ENCODE measurements at places on chromosomes 2 and 18.

DNA sequence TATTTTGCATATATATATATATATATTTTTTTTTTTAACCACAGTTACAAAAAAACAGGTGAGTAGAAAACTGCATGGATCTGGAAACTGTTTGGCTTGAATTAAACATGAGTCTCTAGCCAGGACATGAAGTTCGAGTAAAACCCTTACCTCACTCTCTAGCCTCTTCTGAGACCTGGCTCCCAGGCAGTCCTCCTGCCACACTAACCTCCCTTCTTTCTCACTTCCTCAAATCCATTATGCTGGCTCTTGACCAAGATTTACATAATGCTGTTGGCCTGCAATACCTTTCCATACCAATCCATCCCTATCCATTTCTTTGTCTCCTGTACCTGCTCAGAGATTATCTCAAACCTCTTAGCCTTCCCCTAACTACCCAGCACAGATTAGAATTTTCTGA, 34.0 kb downstream of the PIGN start:
- DNase-seq = no peak

- peak; percentile 45 for DNase-seq
Measured at GRCh38 chr2:63046552-63046951, 4.1 kb upstream of the OTX1 start.

DNA sequence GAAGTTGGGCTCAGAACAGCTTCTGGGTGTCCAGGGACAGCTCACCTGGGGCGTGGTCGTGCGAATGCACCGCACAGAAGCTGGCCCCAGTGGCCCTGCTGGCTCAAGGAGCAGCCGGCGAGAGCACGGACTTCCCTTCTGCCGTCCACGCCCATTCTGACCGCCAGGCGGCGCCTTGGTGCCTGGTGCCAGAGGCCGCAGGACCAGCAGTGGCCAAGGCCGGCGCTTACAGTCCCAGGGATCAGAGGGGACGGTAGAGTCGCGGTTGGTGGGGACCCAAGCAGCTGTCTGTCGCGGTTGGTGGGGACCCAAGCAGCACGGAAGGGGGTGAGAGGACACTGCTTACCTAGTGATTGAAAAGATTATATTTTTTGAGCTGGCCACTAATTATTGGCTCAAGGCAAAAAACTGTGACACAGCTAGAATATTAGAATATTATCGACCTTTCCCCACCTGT, 25.7 kb downstream of the NPPC start:
- peak; percentile 58 for DNase-seq

GRCh38 chr2:15298770-15299169, 262.4 kb downstream of the NBAS start:
- DNase-seq = peak; percentile 66

DNA sequence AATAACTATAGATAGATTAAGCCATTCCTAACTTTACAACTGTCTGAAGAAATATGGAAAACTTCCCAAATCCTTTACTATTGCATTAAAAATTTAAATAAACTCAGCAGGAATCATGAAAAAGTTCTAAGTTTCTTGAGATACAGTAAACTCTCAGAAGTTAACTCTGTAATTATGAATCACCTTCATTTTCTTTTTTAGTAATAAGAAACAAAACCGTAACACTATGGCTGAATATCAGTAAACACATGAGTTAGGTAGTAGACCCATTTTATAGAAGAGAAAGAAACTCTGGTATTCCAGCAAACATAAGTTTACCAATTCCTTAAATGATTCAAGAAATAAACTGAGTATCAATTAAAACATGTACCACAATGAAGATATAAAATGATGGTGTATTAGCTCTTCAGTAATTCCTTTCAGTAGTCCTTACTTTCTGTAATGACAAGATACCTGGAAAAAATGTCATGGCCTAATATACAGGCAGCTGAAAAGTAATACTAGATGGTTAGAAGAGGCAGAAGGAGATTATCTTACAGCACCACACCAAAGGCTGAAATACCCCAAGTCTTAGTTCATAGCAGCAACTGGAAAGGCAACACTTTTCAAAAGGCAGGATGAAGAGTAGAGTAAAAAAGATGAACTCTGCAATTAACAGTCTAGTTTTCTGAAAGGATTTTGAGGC, 11.5 kb downstream of the TRIP12 start:
- DNase-seq = no peak

DNA sequence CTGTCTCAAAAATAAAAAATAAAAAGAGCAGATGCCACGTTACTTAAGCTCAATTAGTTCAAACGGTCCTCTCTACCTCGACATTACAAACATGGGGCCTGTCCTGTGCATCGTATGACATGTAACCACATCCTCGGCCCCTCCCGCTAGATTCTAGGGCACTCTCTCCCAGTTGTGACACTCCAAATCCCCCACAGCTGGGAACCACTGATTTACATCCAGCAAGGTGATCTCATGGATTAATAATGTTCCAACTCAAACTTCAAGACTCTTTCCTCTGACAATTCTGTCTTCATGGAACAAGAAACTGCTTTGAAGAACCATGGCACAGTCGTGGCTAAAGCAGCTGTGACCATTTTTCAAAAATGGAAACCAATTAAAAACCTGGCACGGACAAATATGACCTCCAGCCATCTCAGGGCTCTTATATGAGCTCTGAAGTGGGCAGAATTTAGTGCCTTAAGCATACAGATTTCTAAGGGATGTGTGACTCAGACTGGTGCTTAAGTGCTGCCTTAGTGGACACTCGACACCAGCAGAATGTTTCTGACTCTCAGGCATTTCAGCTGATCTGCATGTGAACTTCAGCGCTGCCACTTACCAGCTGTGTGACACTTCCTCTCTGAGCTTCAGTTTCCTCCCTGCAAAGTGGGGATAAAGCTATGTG, 31.7 kb upstream of the ASAP2 start:
- peak; percentile 73 for DNase-seq

- no peak for DNase-seq
Measured at GRCh38 chr2:163859951-163860350, 124.1 kb upstream of the FIGN start.

DNA sequence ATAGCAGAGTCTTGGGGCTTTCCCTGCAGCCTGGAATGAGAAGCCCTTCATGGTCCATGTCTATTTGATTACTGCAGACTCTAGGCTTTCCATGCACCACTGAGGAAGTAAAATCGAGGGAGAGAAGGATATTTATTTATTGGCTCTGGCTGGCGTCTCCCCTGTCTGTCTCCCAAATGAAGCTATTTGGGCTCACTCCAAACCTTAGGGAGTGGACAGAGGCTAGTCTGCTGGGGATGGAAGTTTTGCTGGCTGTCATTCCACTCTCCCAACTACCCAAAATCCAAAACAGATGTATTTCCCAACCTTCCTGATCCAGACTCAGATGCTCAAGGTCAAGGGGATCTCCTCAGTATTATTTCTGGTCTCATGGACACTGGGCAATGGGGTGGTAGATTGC, 33.7 kb downstream of the TMEM17 start:
- no peak for DNase-seq

GRCh38 chr2:227472265-227473121, 537 bp downstream of the AGFG1 start:
- peak; percentile 44 for DNase-seq

DNA sequence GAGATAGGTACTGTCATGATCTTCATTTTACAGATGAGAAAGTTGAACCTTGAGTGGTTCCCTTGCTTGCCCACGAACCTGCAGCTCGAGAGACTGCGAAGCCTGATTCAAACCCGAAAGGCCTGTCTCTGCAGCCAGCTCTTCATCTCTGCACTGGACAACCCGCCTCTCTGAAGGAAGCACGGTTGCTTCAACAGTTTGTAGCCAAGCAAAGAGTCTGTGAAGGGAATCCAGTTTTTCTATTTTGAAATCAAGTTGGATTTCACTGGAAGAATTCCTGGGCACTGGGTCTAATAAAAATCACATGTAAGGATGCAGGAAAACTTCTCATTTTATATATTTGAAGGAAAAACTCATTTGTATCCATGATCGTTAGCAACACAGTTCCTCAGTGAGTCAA, 21.3 kb upstream of the ICOS start:
- no peak for DNase-seq

GRCh38 chr18:73933685-73934084, 213.9 kb downstream of the FBXO15 start:
- DNase-seq = no peak

DNA sequence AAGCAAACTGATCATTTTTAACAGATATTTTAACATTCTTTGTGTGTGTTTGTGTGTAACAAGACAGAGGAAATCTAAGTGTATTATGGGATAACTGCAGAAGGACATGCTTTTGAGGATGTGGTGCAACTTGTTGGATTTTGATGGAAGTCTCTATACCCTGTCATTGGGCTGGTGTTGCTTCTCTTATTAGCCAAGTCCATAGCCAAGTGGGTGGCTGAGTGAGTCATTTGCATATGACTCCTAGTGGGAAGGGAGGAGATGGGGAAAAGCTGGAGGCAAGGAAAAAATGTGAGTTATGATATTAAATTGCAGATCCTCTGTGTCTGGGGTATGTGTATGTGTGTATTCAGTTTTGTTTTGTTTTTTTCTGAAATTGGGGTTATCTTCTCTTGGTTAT, 879.9 kb downstream of the DCC start:
- peak; percentile 11 for DNase-seq

- no peak for DNase-seq
Measured at GRCh38 chr2:11508279-11508678, 25.6 kb upstream of the GREB1 start.

- DNase-seq = no peak
Measured at GRCh38 chr2:136212426-136213378, 94.8 kb upstream of the CXCR4 start.

DNA sequence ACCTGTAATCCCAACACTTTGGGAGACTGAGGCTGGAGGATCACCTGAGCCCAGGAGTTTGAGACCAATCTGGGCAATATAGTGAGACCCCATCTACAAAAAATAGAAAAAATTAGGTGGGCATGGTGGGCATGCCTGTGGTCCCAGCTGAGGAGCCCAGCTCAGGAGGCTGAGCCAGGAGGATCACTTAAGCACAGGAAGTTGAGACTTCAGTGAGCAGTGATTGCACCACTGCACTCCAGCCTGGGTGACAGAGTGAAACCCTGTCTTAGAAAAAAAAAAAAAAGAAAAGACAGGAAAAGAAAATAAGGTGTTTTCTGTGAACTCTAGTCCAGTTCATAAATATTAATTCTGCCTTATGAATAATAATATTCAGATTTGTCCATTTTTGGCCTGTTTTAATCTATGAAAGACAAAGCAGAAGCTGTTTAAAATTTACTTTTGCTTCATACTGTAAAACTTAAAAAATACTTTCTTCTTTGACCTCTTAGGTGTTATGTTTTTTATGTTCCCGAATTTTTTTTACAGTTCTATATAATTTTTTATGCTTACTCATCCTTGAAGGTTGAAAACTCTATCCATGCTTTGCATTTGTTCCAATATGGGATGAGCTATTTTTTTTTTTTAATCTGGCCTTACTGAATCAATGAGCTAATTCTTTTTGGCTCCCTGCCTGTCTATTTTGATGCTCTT, 8.4 kb upstream of the ANXA4 start:
- no peak for DNase-seq

GRCh38 chr2:109345653-109346480, 216.9 kb downstream of the SH3RF3 start:
- no peak for DNase-seq

DNA sequence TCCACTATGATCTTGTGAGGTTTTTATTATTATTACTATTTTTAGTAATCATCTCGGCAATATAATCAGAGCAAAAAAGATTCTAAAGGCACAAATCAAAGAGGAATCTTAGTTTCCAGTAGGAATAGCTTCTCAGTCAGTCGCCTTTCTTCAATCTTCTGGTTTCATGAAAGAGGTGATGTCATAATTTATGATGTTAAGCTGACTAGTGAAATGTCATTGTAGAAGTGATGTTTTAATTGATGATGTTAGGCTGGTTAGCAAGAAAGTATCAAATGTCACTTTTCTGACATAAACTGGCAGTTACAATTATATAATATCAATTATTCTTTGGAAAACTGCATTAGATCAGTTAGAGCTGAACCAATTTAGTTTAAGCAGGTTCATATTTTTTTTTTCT, 476.7 kb upstream of the ETAA1 start:
- no peak for DNase-seq

- peak; percentile 93 for DNase-seq
Measured at GRCh38 chr2:29921560-29921915, at the start of gene ALK. TSS of gene ALK (minus strand) at chr2:29921586. CDS start at chr2:29920659, 927 bp downstream.

GRCh38 chr2:168939918-168940317, 38.8 kb downstream of the G6PC2 start:
- no peak for DNase-seq

DNA sequence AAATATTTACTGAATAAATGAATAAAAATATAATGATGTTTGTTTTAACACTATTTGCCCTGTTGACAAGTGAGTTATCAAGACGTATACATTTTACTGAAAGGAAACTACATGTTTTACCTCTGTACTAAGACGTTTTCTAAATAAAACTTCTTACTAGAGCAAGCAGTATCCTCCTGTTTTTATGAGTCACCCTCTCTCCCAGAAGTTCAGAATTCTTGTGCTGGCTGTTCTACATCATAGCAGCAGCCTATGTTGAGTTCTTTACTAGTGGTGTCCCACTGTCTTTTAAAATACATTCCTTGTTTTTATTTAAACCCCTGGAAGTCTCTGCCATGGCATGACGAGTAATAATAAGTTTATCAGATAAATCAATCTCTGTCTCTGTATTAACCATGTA, 297.4 kb downstream of the CALCRL start:
- DNase-seq = peak; percentile 26

- peak; percentile 29 for DNase-seq
Measured at GRCh38 chr2:222671259-222672067, at the start of gene MOGAT1. TSS of gene MOGAT1 (plus strand) at chr2:222671658. CDS start at chr2:222671786, 128 bp downstream.

DNA sequence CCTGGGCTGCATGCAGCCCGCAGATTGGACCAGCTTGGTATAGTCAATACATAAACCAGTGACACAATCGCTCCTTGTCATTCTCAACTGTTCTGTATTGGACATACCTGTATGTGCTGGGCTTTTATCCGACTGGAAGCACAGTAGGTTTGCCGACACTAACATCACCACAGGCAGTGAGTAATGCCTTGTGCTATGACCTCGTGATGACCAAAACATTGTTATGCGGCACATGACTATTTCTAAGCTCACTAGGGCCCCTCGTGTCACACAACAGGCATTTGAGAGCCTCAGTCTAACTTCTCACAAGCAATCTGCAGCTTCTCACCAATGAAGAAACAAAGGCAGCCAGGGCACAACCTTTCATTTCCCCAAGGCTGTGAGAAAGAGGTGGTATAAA, 320.8 kb downstream of the AFF3 start:
- DNase-seq = no peak

DNA sequence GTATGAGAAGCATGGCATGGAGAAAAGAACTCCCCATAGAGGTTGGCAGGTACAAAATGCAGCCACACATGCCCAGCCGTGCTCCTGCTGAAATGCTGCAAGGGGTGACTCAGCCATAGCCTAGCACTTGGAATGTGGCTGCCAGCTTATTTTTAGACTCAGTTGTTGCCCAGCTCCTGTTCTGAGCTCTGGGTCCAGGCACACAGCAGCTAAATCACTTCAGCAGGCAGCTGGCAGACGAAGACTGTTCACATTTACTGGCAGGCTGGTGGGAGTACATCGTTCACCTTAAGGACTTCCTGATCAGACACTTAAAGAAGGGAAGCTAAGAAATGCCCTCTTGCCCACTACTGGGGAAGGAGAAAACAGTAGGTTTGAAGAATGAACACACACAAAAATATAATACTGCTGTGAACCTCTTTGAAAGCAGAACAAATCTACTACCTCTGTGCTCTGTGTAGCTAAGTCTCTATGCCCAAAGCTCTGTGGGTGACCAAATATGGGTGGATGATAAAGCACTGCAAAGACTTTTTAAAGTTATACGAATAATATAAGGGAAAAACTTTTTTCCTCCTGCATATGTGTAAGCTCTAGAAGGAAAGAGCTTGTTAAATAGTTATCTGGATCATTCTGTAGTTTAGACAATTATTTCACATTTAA, 146.1 kb downstream of the LNPK start:
- DNase-seq = peak; percentile 84
